HS-5 (cell line): ENCODE measurements at places on chromosomes 1 and 21.

DNA sequence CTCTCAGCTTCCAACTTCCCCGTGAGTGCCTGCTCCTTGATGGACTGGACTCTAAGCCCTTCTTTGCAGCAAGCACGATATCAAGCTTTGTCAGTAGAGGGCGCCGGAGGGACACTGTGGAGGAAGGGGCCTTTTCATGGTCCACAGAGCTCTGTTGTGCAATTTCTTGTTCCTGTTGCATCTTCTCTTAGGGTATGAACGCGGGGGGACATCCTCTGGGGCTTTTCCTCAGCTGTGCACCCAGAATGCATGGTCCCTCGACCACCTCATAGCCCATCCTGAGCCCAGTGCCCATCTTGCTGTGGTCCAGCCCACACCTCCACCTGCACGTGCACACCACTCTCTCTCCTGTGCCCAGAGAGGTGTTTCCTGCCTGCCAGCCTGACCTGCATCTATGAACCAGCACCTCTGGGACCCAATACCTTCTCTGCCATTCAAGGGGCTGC lies 556.8 kb downstream of the PTPRU start:
- no peak for DNase-seq

DNA sequence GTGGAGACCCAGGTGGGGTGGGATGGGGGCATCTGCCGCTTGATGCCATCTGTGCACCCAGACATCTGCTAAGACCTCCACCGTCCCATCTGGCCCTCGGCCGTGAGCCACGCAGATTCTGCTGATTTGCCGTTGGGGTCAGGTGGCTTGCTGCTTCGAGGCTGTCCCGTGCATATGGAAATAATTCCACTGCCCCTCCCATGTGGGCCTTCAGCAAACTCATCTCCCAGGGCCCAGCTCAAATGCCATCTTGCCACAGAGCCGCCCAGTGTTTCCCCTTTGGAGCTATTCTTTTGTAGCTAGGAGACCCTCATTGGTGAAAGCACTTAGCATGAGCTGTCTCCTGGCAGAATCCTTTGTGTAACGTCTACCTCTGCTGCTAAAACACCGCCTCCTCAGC lies 99.8 kb downstream of the KAZN start:
- no peak for DNase-seq

DNA sequence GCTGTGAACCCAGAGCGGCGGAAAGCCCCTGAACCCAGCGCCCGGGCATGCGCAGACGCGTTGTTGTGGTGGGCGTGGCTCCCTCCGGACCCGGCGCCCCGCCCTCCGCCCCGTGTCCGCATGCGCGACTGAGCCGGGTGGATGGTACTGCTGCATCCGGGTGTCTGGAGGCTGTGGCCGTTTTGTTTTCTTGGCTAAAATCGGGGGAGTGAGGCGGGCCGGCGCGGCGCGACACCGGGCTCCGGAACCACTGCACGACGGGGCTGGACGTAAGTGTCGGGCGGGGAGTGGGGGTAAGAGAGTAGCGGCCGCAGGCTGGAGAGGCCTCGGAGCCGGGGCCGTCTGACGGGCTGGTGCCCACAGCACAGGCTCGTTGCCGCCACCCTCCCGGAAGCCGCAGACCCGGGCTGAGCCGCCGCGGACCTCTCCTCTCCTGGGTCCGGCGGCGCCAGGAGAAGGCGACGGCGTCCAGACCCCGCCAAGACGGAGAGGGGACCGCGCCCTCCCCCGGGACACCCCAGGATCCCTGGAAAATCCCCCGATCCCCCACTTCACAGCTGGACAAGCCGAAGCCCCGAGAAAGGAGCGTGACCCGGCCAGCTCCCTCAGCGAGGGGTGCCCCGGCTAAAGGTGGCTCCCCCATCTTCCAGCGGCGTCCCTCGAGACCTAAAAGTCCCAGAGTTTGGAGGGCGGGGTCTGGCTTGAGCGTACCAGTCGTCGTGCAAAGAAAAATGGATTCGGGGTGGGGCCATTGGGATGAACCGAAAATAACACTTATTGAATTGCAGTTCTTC lies at the start of gene TMEM50A:
Gene TMEM50A, plus strand, starts transcription at position 147 of the 794 bp plus-strand sequence. CDS start 2,153 bp downstream, outside the sequence.
- peak; percentile 72 for DNase-seq

- DNase-seq = peak; percentile 96
Measured at GRCh38 chr1:117059678-117060440, at the start of gene TTF2. TTF2 (plus strand) TSS chr1:117060326; CDS start chr1:117060347, 21 bp downstream.

GRCh38 chr1:153566414-153567371 lies 1.0 kb upstream of the S100A2 start:
- DNase-seq = peak; percentile 96

GRCh38 chr1:231734417-231734816 lies 107.8 kb downstream of the DISC1 start:
- DNase-seq = no peak

DNA sequence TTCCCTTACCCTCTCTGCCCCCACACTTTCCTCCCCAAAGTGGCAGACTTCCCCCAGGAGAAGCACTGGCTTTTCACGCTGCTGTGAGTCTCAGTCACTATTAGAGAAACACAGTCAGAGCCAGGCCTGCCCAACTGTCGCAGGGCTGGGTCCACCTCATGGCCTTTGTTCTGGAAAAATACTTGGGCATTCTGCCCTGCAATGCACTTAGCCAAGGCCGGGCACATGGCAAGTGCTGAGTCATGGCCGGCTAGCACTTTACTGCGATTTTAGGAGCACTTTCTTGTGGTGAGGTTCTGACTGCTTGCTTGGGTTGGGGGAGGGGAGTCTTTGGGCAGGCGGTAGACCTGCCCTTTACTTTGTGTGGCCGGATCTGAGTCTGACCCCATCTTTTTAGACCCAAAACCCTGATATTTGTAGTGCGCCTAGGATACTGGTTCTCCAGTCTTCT lies 7.7 kb downstream of the EPHX1 start:
- peak; percentile 68 for DNase-seq
